Endodermal cell (in vitro differentiated cells): ENCODE measurements at places on chromosomes 1 and 21. TPM values are rescaled to one million over a fixed set of nuclear protein-coding genes. Genes with fewer than 3 reads are reported as not detected.

- DNase-seq = no peak
- H3K4me1 ChIP-seq = peaks cover 3% of the 10 kb centered on the region
- no peaks in the 10 kb centered on the region for H3K27me3 ChIP-seq
- no peak overlapping the region for H3K27ac ChIP-seq
- no peak overlapping the region for H3K4me3 ChIP-seq
Measured at GRCh38 chr1:184577319-184577718, 177.3 kb downstream of the EDEM3 start.

- DNase-seq = no peak
- no peak overlapping the region for H3K27ac ChIP-seq
- no peaks in the 10 kb centered on the region for H3K36me3 ChIP-seq
Measured at GRCh38 chr1:175717610-175718540, 25.5 kb downstream of the TNR start.

GRCh38 chr1:60273185-60273584 lies 199.6 kb upstream of the C1orf87 start:
- no peaks in the 10 kb centered on the region for H3K27me3 ChIP-seq
- DNase-seq = no peak
- H3K4me3 ChIP-seq = no peak overlapping the region
- no peaks in the 10 kb centered on the region for H3K36me3 ChIP-seq
- no peaks in the 10 kb centered on the region for H3K4me1 ChIP-seq
- H3K27ac ChIP-seq = no peak overlapping the region

- no peak for DNase-seq
- no peaks in the 10 kb centered on the region for H3K36me3 ChIP-seq
- H3K27ac ChIP-seq = no peak overlapping the region
- peaks cover 3% of the 10 kb centered on the region for H3K4me1 ChIP-seq
- H3K27me3 ChIP-seq = no peaks in the 10 kb centered on the region
Measured at GRCh38 chr1:31478167-31478566, 65.2 kb downstream of the SERINC2 start.

DNA sequence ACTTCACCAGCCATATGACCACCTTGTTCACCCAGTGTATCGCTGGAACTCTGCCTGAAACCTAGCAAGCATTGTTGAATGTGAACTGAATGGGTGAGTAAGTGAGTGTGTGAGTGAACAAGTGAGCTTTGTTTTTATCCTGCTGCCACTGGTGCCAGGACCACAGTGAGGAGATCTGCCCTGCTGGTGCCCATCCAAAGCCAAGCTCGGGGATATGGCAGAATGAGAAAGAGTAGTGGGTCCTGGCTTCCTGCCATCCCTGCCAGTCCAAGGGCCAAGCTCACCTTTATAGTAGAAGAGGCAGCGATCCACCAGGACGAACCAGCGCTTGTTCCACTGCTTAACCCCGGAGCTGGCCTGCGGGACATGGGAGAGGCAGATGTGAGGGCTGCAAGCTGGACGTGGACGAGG lies 53.4 kb upstream of the GOLT1A start:
- H3K4me1 ChIP-seq = peaks cover 9% of the 10 kb centered on the region
- peaks cover 20% of the 10 kb centered on the region for H3K36me3 ChIP-seq
- no peak for DNase-seq

- H3K27me3 ChIP-seq = no peaks in the 10 kb centered on the region
- no peak overlapping the region for H3K27ac ChIP-seq
- no peaks in the 10 kb centered on the region for H3K36me3 ChIP-seq
- H3K4me1 ChIP-seq = peaks cover 8% of the 10 kb centered on the region
Measured at GRCh38 chr1:221801773-221802516, 60.1 kb upstream of the DUSP10 start.

GRCh38 chr1:195202241-195202640 lies 1406.0 kb downstream of the KCNT2 start:
- H3K4me1 ChIP-seq = no peaks in the 10 kb centered on the region
- no peaks in the 10 kb centered on the region for H3K27me3 ChIP-seq
- no peaks in the 10 kb centered on the region for H3K36me3 ChIP-seq
- DNase-seq = no peak

- H3K27ac ChIP-seq = no peak overlapping the region
- no peaks in the 10 kb centered on the region for H3K4me1 ChIP-seq
- no peak overlapping the region for H3K4me3 ChIP-seq
- no peaks in the 10 kb centered on the region for H3K36me3 ChIP-seq
- H3K27me3 ChIP-seq = peaks cover 100% of the 10 kb centered on the region
Measured at GRCh38 chr1:37630426-37631028, 4.2 kb downstream of the RSPO1 start.

- no peak overlapping the region for H3K4me3 ChIP-seq
- H3K27ac ChIP-seq = no peak overlapping the region
- H3K4me1 ChIP-seq = peaks cover 3% of the 10 kb centered on the region
- H3K27me3 ChIP-seq = no peaks in the 10 kb centered on the region
Measured at GRCh38 chr1:173202424-173203145, 4.5 kb downstream of the TNFSF4 start.

DNA sequence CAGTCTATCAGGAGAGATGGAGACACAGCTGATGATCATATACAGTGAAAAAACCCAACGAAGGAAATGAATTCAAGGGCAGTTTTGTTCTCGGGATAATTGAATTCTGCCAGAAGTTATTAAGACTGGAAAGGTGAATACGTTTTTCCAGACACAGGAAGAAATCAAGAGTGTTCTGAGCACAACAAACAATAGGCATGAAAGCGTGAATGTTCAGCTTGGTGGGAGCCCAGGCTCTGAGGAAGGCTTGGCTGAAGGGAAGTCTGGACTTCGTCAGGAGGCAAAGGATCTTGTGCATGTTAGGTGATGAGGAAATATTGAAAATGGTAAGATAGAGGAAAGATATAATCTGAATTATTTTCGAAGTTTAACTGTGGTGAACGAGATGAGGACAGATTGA lies 50.4 kb downstream of the CYYR1 start:
- no peaks in the 10 kb centered on the region for H3K36me3 ChIP-seq
- no peak for DNase-seq
- no peak overlapping the region for H3K27ac ChIP-seq
- no peaks in the 10 kb centered on the region for H3K4me1 ChIP-seq

DNA sequence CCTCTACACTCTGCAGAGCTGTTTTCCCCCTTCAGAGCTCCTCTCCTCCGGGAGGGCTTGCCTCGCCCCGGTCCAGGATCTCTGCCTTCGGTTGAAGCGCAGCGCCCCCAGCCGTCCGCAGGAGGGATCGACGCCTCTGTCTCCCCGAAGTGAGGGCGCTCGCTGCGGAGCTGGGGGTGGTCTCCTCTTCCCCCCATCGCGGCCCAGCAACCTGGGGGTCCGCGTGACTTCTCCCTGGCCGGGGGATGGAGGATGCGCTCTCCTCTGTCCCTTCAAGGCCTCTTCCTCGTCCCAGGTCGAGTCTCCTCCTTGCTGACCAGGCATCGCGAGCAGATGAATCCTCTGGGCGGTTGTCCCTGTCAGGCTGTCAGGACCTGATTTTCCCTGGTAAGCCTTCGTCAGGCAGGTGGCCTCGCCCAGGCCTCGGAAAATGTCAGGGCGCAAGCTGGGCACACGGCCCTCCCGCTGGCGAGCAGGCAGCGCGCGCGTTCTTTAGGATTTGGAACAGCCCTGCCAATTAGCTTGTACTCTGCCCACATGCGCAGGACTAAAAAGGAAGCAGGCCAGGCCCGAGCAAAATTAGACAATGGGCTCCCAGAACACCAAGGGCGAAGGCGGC lies 90.5 kb downstream of the EDEM3 start:
- DNase-seq = peak; percentile 95
- H3K4me1 ChIP-seq = peaks cover 13% of the 10 kb centered on the region
- H3K4me3 ChIP-seq = no peak overlapping the region
- no peaks in the 10 kb centered on the region for H3K36me3 ChIP-seq
- no peak overlapping the region for H3K27ac ChIP-seq
- peaks cover 11% of the 10 kb centered on the region for H3K27me3 ChIP-seq

GRCh38 chr1:20787029-20787839 lies at the start of gene HP1BP3:
HP1BP3 (minus strand) TSS chr1:20787307; CDS start chr1:20780440, 6,867 bp downstream.
- peak; percentile 85 for DNase-seq
- no peaks in the 10 kb centered on the region for H3K4me1 ChIP-seq
- H3K4me3 ChIP-seq = peak within 1 kb of the TSS; percentile 91
- H3K36me3 ChIP-seq = no peaks in the 10 kb centered on the region
- H3K27me3 ChIP-seq = no peaks in the 10 kb centered on the region

DNA sequence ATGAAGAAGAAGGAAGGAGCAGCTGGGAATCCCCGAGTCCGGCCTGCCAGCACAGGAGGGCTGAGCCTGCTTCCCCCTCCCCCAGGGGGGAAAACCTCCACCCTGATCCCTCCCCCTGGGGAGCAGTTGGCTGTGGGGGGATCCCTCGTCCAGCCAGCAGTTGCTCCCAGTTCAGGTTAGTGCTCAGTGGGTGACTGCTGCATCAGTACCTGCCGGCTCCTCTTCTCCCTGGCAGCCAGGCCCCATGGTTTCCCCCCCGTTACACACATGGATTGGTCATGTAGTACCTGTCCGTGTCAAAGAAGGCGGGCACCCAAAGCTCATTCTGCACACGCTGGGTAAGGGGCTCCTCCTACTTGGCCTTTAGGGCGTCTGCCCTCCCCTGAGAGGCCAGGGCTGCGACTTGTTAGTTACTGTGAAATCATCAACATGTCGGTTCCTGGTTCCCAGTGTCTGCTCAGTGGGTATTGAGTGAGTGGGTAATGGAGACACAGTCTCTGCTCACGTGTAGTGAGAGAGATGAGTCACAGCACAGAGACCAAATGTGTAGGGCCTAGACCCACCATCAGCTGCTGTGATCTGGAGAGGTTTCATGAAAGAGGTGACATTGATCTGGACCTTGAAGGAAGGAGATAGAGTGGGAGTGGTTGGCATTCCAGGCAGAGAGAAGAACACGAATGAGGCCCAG lies 11.5 kb downstream of the NECAP2 start:
- H3K27me3 ChIP-seq = no peaks in the 10 kb centered on the region
- H3K27ac ChIP-seq = no peak overlapping the region
- H3K4me1 ChIP-seq = no peaks in the 10 kb centered on the region
- no peak overlapping the region for H3K4me3 ChIP-seq
- DNase-seq = no peak

DNA sequence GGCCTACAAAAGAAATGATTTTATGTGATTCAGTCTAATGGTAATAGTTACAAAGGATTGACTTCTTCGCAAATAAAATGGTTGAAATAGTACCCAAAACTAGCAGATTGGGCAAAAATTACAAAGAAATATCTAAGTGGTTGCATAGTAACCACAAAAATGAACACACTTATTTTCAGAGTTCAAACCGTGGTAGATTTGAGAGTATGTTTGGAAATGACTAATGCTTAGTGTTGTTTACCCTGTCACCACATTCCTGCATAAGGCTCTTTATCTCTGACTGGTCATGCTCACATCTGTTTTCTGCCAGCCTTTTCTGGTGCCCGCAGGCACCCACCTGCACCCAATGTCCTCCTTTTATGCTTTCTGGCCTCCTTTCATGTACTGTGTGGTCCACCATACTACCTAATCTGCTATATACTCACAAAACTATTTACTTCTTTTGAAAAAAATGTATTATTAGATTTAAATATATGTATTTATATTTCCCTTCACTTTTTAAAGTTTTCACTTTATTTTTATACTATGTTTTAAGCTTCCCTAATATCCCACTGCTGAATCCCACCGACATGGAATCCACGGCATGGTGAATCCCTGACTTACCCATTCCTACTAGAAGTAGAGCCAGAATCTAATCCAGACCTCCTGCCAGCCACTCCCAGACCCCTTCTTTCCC lies 30.3 kb downstream of the PTPRC start:
- H3K27ac ChIP-seq = no peak overlapping the region
- no peaks in the 10 kb centered on the region for H3K27me3 ChIP-seq
- no peak for DNase-seq
- no peak overlapping the region for H3K4me3 ChIP-seq

- no peak overlapping the region for H3K27ac ChIP-seq
- no peaks in the 10 kb centered on the region for H3K27me3 ChIP-seq
- no peak overlapping the region for H3K4me3 ChIP-seq
- DNase-seq = no peak
Measured at GRCh38 chr1:18387307-18387706, 93.4 kb upstream of the KLHDC7A start.

DNA sequence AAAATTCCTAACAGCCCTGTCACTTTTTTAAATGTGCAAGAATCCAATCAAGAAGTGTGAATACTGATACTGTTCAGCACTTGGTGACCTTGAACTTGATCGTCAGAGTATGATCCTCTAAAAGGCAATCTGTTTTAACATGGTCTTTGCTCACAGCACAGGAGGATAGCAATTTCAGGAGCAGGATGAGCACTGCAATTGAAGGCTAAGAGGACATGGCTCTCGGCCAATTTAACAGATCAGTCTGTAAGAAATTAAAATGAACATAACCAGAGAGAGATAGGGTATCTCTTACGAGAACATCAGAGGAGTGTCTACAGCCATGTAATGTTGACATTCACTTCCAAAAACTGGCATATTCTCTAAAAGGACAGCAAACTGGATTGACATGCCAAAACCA lies 243.1 kb downstream of the LTN1 start:
- H3K36me3 ChIP-seq = no peaks in the 10 kb centered on the region
- H3K27me3 ChIP-seq = no peaks in the 10 kb centered on the region
- H3K27ac ChIP-seq = no peak overlapping the region
- H3K4me1 ChIP-seq = no peaks in the 10 kb centered on the region
- no peak overlapping the region for H3K4me3 ChIP-seq
- no peak for DNase-seq

DNA sequence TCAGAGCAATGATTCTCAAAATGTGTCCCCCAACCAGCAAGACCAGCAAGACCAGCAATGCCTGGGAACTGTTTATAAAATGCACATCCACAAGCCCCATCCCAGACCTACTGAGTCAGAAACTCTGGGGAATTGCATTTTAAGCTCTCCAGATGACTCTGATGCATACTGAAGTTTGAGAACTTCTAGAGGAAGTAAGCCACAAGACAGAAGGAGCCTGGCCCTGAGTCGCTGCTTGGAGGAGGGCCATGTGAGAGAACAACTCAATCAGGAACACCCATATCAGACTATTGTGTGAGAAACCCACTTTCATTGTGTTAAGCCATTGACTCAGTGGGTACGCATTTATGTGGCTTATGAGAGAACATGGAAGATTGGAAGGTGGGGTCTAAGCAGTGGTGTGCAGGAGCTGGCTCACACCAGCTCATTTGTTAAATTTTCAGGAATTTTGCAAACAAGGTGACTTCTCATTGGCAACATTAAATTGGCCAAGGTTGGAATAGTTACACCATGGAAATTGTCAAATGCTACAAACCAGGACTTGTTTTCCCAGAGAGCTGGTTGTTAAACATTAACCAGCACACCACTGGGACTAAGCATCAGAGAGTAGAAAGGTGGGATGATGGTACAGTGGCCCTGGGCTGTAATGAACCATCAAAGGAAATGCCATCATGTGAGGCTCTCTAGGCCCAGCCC lies 38.9 kb downstream of the ATP1A1 start:
- no peak for DNase-seq
- H3K36me3 ChIP-seq = peaks cover 2% of the 10 kb centered on the region
- H3K27me3 ChIP-seq = no peaks in the 10 kb centered on the region

- H3K27me3 ChIP-seq = no peaks in the 10 kb centered on the region
- DNase-seq = peak; percentile 81
- peaks cover 3% of the 10 kb centered on the region for H3K4me1 ChIP-seq
- H3K4me3 ChIP-seq = no peak overlapping the region
- H3K36me3 ChIP-seq = no peaks in the 10 kb centered on the region
Measured at GRCh38 chr1:62142496-62142895, 52.2 kb upstream of the L1TD1 start.

- peaks cover 4% of the 10 kb centered on the region for H3K4me1 ChIP-seq
- H3K4me3 ChIP-seq = no peak overlapping the region
- DNase-seq = peak; percentile 51
- no peaks in the 10 kb centered on the region for H3K27me3 ChIP-seq
- no peak overlapping the region for H3K27ac ChIP-seq
Measured at GRCh38 chr1:230792691-230793462, 45.7 kb downstream of the CAPN9 start.

Gene TRIM67
- total RNA-seq = 0.04 and 0.05 TPM in 2 replicates

Gene PALMD
- total RNA-seq = 0.19 to 0.38 TPM (median 0.24 TPM) in 3 replicates

Gene FALEC
- 1.6 TPM in 1 of 3 replicates, not detected in the others for total RNA-seq

Gene FCGR2B
- not detected in 3 replicates for total RNA-seq

Gene ACTN2
- 0.77 and 0.79 TPM in 2 replicates for total RNA-seq

Gene C1orf116
- total RNA-seq = 0.43 and 0.55 TPM in 2 replicates

Gene CD1D
- 1.7 to 3.0 TPM (median 1.9 TPM) in 3 replicates for total RNA-seq

Gene VHLL
- not detected in 2 replicates for total RNA-seq
